Renal pelvis (tissue), 12 donors: ENCODE measurements at places on chromosomes 7 and 10. TPM values are rescaled to one million over a fixed set of nuclear protein-coding genes. Genes with fewer than 3 reads are reported as not detected.

- no peak for DNase-seq
These were observed 13.1 kb downstream of the TSPAN33 start for GRCh38 chr7:129157651-129158050.

GRCh38 chr7:139560678-139561077, 37.2 kb downstream of the CLEC2L start:
- DNase-seq: no peak

DNA sequence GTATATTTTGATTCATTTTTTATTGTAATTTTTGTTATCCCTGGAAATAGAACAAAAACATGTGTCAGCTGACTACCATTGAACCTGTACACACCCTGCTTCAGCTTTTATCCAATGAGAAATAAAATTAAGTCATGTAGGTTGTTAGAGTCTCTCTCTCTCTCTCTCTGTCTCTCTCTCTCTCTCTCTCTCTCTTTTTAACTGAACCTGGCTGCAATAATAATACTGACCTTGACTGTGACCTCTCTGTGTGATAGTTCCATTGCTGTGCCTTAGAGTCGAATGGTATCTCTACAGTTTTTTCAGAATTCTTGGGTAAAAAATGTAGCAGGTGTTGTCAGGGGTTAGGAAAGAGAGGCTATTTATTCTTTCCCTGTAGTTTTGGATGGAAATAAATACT, 637.8 kb downstream of the CNTNAP2 start:
- DNase-seq: no peak

GRCh38 chr10:60521974-60522405, 132.3 kb upstream of the ANK3 start:
- DNase-seq: peak; percentile 23

DNA sequence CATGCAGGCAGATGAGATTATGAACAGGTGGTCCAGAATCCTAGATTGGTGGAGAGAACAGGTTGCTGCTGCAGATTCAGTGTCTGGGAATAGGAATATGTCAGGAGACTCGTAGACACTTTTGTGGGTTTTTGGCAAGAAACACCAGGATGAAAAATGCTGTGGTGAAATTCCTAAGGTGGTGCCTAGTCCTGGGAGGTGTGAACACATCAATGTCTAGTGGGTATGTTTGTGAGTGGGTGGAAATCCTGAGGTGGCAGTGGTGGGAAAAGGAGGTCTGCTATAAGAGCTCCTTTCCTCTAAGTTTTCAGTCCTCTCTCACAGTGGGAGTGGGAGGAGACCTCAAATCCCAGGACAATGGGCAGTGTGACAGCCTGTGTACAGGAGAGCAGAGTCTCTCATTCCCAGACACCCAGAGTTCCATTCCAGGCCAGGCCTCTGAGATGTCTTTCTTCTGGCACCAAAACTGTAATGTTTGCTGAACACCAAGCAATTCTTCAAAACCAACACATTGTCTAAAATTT, 5.1 kb downstream of the ERV3-1 start:
- DNase-seq: no peak

DNA sequence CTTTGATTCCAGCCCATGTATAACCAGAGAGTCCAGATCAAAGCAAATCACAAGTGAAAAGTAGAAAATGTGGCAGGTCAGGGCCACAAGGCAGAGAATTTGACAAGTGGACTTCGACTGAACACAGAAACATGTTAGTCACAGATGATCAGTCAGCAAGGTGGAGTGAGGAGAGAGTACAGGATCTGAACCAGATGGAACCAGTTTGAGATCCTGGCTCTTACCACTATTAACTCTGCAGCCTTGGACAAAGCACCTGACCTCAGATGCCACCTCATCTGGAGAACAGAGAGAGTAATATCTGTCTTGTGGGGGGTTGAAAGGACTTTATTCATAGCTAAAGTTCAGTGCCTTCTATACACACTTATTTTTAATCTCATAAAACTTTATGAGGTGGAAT, 4.4 kb downstream of the MRLN start:
- peak; percentile 24 for DNase-seq

DNA sequence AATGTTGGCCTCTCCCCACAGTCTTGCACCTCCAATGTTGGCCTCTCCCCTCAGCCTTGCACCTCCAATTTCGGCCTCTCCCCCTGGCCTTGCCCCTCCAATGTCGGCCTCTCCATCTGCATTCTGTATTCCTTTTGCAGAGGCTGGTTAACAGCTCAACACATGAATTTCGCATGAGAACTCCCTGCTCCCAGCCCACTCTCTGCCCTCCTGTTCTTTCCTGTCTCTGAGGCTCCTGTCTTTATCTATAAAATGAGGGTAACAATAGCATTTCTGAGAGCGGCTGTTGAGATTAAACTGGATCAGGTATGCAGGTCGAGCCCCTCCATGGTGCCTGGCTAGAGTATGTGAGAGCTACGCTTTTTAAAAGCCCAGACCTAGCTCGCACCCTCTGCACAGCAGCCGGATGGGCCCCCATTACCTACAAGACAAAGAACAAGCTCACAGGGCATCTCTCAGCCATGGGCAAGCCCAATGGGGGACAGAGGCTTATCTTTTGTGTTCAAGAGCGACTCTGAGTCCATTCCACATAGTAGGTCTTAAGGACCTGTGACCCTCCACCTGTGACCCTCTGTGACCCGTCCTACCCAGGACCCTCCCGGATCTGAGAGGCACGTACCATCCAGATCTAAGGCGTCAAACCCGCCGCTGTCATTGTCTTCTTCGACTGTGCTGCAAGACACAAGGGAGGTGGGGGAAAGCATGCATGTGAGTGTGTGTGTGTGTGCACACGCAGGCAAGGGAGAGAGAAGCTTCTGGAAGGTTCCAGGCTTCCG, 82.2 kb upstream of the GNA12 start:
- no peak for DNase-seq

DNA sequence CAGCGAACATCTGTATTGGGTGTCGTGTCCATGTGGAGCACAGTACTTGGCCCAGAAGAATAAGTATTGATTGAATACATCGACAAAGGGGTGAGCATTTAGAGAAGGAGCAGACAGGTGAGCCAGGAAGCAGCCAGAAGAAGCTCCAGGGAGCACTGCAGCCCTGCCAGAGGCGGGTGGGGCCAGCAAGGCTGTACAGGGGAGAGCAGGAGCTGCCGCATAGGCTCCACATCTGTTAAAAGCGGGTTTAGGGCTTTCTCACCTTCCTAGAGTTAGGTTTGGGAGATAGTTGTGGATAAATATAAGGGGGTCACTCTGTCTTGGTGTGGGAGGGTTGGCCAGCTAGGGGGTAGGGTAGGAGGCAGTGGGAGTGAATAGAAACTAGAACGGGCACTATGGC, 1.3 kb upstream of the CPA1 start:
- DNase-seq: no peak

DNA sequence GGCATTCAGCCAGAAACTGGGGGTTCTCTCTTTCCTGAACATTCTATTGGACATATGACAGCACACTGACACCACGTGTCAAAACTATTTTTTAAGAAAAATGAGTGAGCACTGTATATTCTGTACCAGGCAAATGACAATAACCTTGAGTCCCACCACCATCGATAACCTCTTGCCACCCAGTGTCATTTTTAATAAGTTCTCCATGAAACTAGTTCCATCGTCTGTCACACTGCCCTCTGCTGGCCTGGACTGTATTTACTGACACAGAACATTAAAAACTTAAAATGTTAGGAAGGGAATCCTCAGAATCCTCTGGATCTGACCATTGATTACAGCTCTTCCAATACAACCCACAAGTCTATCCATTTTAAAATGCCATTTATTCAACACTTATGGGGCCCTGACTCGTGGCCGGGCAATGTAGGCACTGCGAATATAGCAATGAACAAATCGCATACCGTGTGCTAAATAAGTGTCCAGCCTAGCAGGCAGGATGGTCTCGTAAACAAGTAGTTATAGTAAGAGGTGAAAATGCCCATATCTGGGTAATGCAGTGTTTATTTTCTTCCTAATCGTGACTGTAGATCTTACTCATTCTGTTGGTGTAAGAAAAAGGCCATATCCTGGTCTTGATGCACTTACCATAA, 35.9 kb upstream of the CACNB2 start:
- DNase-seq: peak; percentile 19

DNA sequence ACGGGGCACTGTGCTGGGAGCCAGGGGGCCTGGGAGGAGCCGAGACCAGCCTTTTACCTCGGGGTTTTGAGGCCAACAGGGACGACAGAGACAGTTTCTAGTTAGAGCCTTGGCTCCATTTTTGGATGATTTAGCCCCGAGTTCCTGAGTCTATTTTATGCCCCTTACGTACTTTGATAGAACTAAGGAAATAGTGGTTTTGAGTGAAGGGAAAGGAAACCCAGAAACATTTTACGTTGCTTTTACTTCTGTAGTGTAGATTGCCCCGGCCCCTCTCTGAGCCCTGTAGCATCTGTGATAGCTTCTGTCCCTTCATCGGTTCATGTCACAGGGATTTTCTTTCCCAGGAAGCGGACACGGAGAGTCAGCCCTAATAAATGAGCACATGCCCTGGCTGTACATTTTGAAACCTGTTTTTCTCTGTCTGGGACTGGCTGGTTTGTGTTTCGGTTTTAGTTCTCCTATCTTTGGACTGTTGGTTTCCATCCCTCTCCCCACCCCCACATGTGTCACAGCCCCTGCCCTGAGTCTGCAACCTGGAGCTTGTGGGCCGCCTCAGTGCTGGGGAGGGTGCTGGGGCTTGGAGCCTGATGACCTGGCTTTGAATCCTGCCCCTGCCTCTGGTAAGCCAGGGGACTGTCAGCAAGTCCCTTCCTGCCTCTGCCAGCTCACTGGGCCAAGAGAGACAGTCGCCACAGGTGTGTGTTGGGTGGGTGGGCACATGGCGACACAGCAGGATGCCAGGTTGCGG, 6.9 kb upstream of the ORAI2 start:
- DNase-seq: no peak

ASZ1 gene
- not detected for polyA plus RNA-seq
